AG04450 (cell line): ENCODE measurements at places on chromosomes 5 and 9. TPM values are rescaled to one million over a fixed set of nuclear protein-coding genes. Genes with fewer than 3 reads are reported as not detected.

THBS4 gene
- 0.94 and 1.2 TPM in 2 replicates for polyA plus RNA-seq

PCDHGA3 gene
- 0.92 and 1.2 TPM in 2 replicates for polyA plus RNA-seq

TRIM14 gene
- polyA plus RNA-seq = 8.3 and 8.5 TPM in 2 replicates

SH3RF2 gene
- 0.87 and 1.1 TPM in 2 replicates for polyA plus RNA-seq

CD274 gene
- polyA plus RNA-seq = 16.3 and 16.6 TPM in 2 replicates

TMEM252 gene
- polyA plus RNA-seq = not detected in 2 replicates

CDKN2A gene
- polyA plus RNA-seq = 29.7 and 40.4 TPM in 2 replicates

CCDC180 gene
- polyA plus RNA-seq = 0.65 and 1.1 TPM in 2 replicates

CERT1 gene
- polyA plus RNA-seq = 17.1 and 18.1 TPM in 2 replicates

GARIN3 gene
- polyA plus RNA-seq = not detected in 2 replicates

ATG10 gene
- 2.9 and 4.1 TPM in 2 replicates for polyA plus RNA-seq

DIPK1B gene
- 2.8 and 3.6 TPM in 2 replicates for polyA plus RNA-seq

IL7R gene
- 36.5 and 43.7 TPM in 2 replicates for polyA plus RNA-seq

PCDHB8 gene
- polyA plus RNA-seq = 0.20 and 0.25 TPM in 2 replicates

ARRDC3 gene
- 26.7 and 38.3 TPM in 2 replicates for polyA plus RNA-seq

NUTM2G gene
- polyA plus RNA-seq = not detected in 2 replicates
